ENCODE measurements at places on chromosomes 1 and 21.

DNA sequence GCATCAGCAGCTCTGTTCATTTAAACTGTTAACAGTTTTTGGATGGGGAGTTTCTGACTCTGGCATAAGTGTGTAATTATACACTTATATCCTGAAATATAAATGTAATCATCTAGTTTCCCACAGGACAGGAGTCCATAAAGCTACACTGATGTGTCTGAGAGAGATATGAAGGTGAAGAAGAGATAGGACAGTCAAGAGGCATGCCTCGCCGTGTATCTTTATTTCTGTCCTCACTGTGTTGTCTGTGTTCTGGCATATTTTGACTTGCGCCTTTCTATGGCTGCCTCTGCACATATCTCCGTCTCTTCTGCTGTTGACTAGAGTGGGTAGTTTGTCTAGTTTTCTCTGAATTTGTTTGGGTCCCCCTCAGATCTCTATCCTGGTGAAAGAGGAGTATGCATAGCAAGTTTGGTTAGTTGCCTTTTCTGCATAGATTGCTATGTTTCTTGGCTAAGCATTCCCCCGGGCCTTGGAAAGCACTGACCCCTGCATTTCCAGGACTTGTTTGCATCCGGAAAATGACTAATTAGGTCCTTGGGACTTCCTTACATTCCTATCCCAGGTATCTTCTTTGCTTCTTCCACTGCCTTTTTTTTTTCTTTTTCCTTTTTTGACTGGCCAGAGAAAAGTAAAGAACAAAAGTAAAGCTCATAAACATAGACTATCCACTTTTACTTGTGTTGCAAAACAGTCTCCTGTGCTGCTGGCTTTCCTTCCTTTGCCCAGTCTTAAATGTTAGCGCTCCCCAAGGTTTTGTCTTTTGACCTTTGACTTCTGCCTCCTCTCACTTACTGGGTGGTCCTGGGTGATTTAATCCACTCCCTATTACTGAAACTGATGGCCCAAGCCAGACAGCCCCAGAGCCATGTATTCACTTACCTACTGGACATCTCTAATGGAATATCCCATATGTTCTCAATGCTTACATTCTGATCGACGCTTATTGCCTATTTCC, 27.6 kb upstream of the CNN3 start:
- DNase-seq: no peak

DNA sequence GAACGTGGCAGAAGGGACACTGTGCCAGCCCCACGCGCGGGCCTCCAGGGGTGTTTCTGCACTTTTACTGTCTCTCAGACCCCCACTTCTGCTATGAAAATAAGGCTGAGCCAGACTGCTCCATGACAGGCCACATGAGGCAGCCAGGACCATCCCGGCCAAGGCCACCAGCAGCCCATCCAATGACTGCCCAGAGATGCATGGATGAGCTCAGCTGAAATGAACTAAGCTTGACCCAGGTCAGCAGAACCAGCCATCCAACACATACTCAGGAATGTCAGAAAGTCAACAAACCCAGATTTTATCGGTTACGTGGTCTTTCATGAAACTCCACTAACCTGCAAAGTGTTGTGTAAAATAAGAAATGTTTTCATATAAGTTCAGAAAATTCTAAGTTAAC, 51.2 kb downstream of the CCDC185 start:
- no peak for DNase-seq

DNA sequence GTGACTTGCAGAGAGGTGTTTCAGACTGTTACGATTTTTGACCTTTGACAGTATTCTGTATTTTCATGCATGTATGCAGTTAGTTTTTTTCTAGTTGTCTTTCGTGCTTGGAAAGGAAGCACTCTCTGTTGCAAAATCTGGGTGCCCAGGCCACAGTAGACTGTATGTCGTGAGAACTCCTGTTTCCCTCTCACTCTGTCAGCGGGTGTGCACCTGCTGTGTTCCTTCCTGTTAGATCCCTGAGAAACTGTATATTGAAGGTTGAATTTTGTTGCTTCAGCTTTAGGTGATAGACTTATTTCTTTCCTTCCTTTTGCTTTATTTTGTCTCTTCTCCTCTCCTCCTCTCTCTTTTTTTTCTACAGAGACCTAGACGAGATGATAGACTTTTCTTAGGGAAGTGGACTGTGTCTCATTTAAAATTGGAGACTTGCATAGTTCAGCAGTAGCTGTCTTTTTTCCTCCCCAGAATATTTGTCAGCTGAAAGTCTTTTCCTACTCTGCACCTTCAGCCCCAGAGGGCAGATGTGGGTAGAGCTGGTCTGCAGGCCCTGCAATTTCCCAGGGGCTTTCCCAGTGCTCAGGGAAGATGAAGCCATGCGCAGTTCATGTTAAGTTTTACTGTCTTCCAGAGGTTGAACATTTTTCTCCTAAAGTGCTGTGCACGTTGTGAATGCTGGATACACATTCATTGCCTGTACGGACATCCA, 1.4 kb downstream of the TRAPPC10 start:
- DNase-seq: peak; percentile 6

DNA sequence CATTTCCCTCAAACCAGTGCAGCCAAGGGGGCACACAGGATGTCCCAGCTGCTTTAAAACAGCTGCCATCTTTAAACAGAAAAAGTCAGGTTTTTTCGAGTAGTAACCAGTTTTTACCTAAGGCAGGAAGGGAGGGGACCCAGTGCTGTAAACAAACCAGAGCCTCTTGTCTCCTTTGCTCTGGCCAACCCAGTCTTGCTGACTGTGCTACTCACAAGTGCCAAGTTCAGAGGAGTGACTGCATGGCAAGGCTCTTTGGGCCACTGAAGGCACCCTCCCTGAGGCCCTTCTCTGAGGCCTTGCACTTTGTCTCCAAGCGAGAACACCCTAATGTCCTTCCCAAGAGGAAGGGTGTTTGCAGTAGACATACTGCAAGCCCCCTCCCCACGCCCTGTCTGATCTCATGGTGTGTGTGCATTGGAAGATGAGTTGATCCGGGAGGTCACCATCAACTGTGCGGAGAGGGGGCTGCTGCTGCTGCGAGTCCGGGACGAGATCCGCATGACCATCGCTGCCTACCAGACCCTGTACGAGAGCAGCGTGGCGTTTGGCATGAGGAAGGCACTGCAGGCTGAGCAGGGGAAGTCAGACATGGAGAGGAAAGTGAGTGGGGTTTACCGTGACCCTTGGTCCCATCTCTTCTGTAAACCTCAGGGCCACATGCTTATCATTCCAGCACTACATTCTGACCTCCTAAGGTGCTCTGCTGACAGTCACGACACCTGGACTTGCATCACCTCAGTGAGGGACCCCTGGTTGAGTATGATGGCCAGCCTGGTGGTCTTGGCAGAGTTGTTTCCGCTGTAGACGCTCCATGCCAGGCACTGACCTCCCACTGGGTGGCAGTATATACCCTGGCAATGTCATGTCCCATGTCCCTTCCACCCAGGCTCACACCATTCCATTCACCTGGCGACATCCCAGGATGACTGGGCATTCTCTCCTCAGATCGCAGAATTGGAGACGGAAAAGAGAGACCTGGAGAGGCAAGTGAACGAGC, 4.7 kb downstream of the DNALI1 start:
- DNase-seq: no peak

DNA sequence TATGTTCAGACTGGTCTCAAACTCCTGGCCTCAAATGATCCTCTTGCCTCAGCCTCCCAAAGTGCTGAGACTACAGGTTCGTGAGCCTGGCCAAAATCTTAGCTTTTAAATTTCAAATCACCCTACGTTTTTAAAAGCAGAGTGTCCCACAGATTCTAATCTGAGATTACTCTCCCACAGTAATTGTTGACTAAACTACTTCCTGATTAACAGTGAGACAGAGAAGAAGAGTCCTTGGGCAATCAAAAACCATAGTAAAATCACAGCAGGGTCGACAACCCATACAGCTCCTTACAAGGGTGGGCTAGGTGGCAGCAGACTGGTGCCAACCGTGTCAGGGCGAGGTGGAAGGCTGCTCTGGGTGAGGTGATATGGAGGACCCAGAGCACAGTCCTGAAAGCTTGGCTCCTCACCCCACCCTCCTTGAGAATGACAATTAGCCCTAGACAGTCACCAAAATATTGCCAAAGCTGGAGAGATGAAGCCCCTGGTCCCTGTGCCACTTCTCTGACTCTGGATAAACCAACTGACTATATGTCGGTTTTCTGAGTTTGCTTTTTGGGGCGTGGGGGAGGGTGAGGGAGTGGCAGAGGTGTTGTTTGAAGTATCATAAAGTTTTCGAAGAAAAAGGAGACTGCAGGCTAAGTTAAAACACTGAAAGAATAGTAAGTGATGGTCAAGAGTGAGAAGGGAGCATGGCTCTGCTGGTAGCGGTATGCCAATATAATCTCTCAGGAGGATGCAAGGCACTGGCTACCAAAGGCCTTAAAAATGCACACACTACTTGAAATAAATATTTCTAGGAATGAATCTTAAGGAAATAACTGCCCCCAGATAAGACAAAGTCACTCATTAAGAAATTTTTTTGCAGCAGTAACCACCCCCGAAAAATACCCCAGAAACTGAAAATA, 86.8 kb downstream of the SLC45A1 start:
- no peak for DNase-seq

GRCh38 chr21:38908537-38908936, 102.8 kb downstream of the ETS2 start:
- DNase-seq: no peak

- DNase-seq: peak; percentile 45
These were observed 1.1 kb downstream of the SKI start for GRCh38 chr1:2229037-2229864.

GRCh38 chr1:238233966-238234365, 343.2 kb upstream of the ZP4 start:
- no peak for DNase-seq

GRCh38 chr1:184558691-184559090, 171.9 kb downstream of the C1orf21 start:
- DNase-seq: no peak

DNA sequence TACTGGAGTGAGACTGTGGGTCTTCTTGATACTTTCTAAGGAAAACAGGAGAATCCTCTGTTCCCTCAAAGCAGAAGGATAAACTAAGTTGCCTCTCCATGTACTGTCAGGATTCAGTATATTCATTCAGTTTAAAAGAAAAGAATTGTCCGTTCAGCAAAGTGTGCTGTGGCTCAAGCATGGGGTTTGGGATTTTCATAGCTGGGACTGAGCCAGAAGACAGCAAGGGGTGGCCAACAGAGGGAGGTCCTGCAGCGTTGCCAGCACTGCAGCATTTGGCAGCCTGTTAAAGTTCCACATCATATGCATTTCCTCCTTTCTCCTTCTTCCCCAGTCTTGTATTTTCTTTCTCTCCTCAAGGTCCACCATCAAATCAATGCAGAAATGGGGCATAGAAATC, 75.1 kb downstream of the DTL start:
- DNase-seq: no peak

GRCh38 chr21:15671188-15671587, 58.6 kb upstream of the USP25 start:
- DNase-seq: no peak

- no peak for DNase-seq
These were observed 28.5 kb upstream of the CAMSAP2 start for GRCh38 chr1:200710166-200710565.

DNA sequence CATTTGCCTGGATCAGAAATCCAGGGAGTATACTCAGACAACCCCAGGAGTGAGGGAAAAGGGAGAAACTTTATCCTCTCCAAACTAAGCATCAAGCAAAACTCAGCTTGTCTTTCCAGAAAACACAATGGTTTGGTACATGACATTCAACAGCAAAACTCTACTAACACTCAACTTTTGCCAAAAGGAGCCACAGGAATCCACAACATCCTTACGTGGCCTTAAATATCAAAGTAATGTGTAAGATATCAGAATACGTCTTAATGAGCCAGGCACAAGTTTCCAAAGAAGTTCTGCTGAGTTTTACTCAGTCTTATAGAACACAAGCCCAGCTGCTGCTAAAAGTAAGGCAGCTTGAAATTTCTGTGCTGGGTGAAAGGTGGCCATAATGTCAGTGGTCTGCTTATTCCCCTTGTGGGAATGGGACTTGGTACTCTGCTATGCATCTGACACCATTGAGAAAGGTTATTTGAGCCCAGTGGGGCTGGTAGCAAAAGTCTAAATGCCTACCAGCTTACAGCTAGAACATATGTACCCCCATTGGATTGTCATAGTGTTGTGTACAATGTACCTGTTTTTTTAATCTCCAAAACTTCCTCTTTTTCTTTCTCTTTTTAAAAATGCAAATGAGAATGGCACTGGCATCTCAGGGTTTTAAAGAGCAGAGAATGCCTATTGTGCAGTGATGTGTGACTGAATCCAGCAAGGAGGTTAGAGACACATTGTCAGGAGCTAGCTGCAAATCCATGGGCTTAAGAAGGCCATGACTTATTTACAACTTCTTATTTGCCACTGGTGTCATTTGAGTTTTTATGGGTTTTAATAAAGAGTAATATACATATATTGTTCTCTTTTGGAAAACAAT, 62.0 kb upstream of the ST6GALNAC3 start:
- no peak for DNase-seq

- DNase-seq: no peak
These were observed 139.6 kb downstream of the PLPP3 start for GRCh38 chr1:56439610-56440264.

DNA sequence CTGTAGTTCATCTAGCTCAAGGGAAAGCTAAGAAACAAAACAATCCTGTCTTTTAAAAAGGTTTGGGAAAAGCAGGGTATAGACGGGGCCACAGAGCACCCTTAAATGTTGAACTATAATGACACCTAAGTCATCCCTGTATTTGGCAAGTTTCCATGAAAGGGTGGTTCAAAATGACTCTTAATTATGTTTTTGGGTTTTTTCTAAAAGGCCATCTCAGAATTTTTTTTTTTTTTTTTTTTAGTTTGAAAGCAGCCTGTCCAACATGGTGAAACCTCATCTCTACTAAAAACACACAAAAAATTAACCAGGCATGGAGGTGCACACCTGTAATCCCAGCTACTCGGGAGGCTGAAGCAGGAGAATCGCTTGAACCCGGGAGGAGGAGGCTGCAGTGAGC, 22.2 kb downstream of the TOMM20 start:
- no peak for DNase-seq

DNA sequence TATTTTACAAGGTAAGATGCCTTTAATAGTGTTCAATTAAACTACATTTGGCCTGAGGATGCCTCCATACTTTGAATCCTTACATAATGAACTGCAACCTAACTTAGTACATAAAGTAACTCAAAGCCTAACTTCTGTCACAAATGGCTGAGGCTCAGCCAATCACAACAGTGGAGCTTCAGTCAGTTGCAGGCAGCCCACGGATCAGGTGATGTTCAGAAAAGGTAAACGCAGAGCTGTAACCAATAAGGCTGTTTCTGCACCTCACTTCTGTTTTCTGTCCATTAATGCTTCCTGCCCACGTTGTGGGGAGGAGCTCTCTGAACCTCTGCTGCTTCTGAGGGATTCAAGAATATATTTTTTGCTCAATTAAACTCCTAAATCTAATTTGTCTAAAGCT, 94.8 kb upstream of the KIAA0040 start:
- no peak for DNase-seq

DNA sequence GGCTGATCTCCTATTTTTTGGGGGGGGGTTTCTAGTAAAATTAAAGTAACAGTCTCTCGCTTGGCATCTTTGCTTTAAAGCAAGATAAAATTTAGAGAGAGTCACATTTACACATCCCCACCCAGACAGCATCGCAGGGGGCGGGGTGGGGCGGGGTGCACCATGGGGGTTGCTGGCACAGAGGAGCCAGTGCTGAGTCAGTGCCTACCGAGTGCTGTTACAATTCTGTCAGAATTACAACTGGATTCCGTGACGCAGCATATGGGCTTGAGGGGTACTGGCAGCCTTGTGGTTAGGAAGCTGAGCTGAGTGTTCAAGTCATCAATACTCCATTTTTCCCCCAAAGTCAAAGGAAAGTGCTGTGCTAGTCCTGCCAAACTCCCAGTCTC, 175.9 kb downstream of the PRDM16 start:
- no peak for DNase-seq

- DNase-seq: peak; percentile 63
These were observed 241.2 kb upstream of the ST6GALNAC5 start for GRCh38 chr1:76625886-76626678.

- no peak for DNase-seq
These were observed 88.2 kb upstream of the PALMD start for GRCh38 chr1:99557546-99558202.

Data from NCI-H524 (cell line).